ENCODE measurements at places on chromosomes 2 and 18.

- DNase-seq = no peak
Observed at GRCh38 chr18:8381821-8382459, 227.3 kb upstream of the RAB12 start.

DNA sequence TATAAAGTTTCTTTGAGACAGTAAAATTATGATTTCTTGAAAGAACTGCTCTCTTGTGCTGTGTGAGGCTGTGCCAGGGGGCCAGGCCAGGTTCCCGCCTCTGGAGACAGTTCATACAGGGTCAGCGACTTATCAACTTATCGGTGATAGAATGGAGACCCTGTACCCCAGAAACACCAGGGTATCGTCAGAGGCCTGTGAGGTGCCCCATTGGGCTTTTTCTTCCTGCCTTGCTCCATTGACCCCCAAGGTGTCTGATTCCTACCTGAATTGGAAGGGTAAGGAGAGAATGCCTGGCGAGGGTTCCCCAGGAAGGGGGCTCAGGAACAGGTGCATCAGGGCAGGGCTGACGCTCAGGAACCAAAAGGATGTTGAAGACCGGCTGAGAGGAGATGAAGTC is 4.3 kb downstream of the DLX1 start:
- DNase-seq = no peak

DNA sequence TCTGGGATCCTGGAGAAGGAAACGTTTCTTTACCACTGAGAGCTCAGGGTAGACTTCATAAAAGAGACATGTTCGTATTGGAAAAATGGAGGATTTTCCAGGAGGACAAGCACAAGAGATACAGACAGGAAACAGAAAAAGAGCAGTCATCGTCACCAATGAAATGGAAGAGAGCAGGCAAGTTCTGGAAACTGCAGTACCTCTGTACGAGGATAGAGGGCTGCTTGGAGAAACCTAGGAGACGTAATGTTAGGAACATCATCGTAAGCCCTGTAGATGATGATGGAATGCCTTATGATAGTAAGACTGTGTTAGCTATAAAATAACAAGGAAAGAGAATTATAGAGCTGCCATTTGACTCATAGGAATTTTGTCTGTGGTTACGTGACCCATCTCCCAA is 121.1 kb upstream of the KLHL14 start:
- peak; percentile 4 for DNase-seq

DNA sequence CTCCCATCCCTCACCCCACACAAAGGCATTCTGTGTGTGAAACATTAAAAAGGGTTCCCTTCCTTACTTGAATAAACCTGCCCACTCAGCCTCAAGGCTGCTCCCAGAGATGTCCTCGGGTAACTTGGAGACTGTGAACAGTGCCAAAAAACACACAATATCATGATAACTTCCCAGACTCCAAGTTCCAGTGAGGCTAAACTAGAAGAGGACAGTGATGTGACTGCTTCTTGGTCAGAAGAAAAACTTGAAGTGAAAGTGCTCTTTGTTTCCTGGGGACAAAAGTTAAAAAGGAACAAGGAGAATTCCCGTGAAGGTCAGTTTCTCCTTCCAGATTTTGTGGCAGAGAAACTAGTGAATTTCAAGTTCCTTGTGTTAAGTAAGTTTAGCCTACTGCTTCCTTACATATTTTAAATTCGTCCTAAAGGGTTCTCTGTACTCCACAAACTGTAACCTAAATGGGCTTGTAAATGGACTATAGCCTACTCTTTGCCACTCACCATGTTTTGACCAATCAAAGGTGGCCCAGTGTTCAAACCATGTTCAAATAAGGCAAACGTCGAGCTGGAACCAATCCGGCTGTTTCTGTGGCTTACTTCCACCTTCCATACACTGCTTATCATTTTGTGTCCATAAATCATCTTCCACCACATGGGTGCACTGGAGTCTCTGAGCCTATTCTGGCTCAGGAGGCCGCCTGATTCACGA is 20.4 kb downstream of the TPRKB start:
- DNase-seq = no peak

DNA sequence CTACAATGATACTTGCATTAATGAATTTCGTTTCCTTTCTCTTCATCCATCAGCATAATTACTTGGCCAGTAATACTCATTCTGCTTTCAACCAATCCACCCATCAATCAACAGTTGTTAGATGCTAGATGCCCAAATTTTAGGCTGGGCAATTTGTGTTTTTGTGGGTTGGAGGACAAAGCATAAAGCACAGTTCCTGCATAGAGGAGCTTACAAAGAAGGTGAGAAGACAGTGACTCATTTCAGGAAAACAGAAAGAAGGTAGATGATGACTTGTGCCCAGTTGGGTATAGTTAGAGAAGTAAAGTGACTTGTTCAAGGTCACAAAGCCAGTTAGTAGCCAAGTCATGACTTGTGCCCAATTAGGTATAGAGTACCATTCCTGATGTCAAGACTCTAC is 1186.8 kb upstream of the CELF4 start:
- no peak for DNase-seq

- no peak for DNase-seq
Observed at GRCh38 chr2:26716340-26716739, 23.8 kb downstream of the KCNK3 start.

- DNase-seq = no peak
Observed at GRCh38 chr18:25233528-25234321, 118.2 kb downstream of the ZNF521 start.

- DNase-seq = no peak
Observed at GRCh38 chr2:1517786-1518185, 104.5 kb downstream of the TPO start.

GRCh38 chr2:18836436-18836835 is 247.1 kb upstream of the NT5C1B start:
- DNase-seq = no peak

DNA sequence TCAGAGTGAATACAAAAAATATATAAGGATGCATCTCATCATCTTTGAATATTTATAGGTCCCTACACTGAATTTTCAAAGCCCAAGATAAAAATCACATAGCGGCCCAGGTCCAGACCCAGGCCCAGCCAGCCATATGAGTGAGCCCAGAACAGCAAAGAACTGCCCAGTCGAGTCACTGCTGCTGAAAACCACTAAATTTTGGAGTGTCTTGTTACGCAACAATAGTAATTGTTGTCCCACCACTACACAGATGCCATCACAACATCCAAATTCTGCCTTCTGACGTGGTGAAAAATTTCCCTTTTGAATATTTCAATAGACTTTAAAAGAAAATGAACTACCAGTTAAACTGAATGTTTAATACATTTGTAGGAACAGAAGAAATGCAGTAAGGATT is 5.7 kb downstream of the C18orf32 start:
- no peak for DNase-seq

DNA sequence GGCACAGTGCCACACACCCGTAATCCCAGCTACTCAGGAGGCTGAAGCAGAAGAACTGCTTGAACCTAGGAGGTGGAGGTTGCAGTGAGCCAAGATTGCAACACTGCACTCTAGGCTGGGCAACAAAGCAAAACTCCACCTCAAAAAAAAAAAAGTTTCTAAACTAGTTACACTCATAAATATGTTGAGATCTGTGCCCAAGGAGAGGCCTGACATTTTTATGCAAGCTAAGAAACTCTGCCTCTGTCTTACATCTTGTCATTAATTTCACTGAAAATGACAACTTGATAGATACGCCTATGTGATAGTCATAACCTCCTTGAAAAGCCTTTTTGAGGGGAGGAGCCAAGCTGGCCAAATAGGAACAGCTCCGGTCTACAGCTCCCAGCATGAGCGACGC is 412.7 kb downstream of the STK39 start:
- DNase-seq = no peak

- DNase-seq = peak; percentile 53
Observed at GRCh38 chr2:100882645-100883613, 63.0 kb downstream of the NPAS2 start.

GRCh38 chr2:101473591-101473910 is 1.4 kb downstream of the RFX8 start:
- DNase-seq = no peak

Measured in urothelium cell line (cell line).